ENCODE measurements at places on chromosomes 16 and 17. TPM values are rescaled to one million over a fixed set of nuclear protein-coding genes. Genes with fewer than 3 reads are reported as not detected.

The PLXDC1 gene
- total RNA-seq: 3.1 TPM

The SOX8 gene
- total RNA-seq: 0.16 TPM

The PPP1R27 gene
- total RNA-seq: 0.24 TPM

The ZNF778 gene
- 5.3 TPM for total RNA-seq

The FBXO39 gene
- 0.68 TPM for total RNA-seq

The SLC6A2 gene
- total RNA-seq: not detected

The CD300H gene
- not detected for total RNA-seq

The NOTUM gene
- total RNA-seq: not detected

The NKD1 gene
- 1.9 TPM for total RNA-seq

All from esophagus mucosa (tissue), 1 donor.